Fibroblast of villous mesenchyme (primary cell): ENCODE measurements at places on chromosomes 1 and 21. TPM values are rescaled to one million over a fixed set of nuclear protein-coding genes. Genes with fewer than 3 reads are reported as not detected.

Gene OR2L2
- total RNA-seq: under 0.01 TPM in 1 of 2 replicates, not detected in the other

Gene PLA2G2F
- total RNA-seq: not detected in 2 replicates

Gene ILDR2
- 0.32 and 0.43 TPM in 2 replicates for total RNA-seq

Gene FCN3
- total RNA-seq: not detected in 2 replicates

Gene CYP2J2
- under 0.01 TPM in 1 of 2 replicates, not detected in the other for total RNA-seq

Gene CMPK1
- total RNA-seq: 78.0 and 120 TPM in 2 replicates
